ENCODE measurements at places on chromosomes 11 and 22.

DNA sequence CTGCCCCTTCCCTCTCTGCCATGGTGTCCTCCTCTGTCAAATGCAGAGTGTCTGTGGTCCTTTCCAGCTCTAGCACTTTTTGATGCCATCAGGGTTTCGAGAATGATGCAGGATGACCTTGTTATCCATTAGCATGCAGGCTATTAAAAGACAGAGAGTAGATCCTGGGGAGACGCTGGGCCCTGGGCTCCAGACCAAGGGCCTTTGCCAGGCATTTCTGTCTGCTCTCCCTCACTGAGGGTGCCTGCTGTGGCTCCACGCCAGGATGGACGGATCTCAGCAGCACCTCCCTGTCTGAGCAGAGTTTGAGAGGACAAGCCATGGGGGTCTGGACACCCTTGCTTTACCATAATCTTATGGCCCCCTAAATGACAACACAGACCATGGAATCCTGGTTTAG, 110.8 kb upstream of the CD82 start:
- DNase-seq, result no peak

DNA sequence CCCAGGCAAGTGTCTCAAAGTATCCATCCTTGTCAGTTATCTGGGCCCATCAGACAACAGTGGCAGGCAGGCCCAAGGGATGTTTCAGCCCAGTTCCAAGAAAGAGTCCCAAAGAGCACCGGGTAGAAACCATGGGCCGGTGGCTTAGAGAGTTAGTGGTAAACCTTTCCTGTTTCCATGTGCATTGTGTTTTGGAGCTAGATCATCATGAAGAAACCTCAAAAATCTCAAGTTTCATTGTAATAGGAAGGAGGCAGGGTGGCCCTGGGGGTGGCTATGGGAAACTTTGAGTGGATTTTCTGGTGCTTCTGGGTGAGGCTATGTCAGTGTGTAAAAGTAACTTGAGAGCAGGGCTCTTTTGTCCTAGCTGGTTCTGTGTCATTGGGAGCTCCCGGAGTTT, 68.1 kb downstream of the UBASH3B start:
- DNase-seq, result no peak

GRCh38 chr22:49815641-49816091, 12.0 kb downstream of the BRD1 start:
- DNase-seq, result no peak

DNA sequence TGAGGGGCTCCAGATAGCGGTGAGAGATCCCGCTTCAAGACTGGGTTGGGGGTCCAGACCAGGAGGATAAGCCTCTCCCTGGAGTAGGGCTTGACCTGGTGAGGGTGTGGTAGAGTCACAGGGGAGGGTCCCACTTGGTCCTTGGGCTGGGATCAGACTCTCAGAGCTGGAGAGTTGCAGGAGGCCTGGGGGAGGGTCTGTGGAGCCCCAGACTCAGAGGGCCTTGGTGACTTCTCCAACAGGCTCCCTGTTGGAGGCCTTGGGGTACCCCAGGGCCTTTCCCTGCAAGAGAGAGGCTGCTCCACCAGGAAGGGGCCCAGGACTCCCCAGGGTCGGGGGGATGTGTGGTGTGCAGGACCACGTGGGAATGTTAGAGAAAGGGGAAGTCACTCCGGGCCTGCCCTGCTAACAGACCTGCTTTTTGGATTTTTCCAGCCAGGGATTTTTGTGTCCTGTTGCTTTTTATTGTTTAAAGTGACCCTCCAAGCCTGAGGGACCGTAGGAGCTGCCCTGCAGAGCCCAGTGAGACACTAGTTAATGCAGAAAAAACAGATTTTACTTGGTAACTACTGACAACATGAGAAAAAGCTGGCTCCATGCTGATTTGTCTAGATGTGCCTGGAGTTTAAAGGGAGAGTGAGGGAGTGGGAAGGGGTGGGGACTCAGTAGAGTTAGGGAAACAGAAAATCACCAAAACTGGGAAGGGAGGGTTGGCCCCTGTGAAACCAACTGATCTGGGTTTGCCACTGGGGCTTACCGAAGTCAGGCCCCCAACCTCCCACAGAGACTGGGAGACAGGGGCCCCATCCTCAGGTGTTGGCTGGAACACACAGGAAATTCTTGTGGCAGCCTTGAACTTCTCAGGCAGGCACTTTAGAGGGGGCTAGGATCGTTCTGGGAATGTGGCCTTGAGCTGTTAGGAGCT, 801 bp upstream of the TXNRD2 start:
- peak; percentile 57 for DNase-seq

- DNase-seq, result no peak
Observed at GRCh38 chr11:123080015-123080414, 18.1 kb upstream of the HSPA8 start.

DNA sequence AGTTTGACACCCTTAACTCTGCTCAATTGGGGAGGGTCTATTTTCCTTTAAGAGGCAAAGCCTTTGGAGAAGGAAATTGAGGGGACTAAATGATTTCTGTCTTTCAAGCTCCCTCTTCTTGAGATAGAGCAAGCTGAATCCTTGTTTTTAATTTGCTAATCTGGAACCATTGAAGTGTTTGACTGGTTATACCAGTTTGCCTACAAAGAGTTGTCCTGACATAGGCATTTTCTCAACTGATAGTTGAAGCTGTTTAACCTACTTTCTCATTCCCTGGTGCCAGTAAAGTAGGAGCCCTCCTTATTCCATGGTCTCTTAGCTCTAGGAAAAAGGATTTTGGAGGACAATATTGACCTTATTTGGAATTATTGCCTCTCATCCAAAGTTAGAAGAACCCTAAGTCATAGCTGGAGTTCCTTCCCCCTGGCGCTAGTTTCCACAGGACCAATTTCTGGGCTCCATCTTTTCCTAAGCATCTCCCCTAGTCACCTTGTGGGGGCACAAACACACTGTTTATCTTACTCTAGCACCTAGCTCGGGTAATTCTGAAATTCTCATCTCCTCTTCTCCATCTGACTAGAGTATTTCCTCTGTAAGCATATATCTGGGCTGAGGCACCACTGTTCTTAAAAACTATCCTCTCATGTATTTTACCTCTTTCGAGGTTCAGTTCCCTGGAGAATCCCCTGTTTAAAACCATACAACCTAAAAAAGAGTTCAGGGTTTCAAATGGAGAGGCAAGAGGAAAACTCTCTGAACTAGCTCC, 7.4 kb downstream of the ZDHHC5 start:
- no peak for DNase-seq

- no peak for DNase-seq
Observed at GRCh38 chr22:37259540-37260029, 15.5 kb upstream of the RAC2 start.

GRCh38 chr22:42067671-42068251, 2.9 kb downstream of the NAGA start:
- no peak for DNase-seq

DNA sequence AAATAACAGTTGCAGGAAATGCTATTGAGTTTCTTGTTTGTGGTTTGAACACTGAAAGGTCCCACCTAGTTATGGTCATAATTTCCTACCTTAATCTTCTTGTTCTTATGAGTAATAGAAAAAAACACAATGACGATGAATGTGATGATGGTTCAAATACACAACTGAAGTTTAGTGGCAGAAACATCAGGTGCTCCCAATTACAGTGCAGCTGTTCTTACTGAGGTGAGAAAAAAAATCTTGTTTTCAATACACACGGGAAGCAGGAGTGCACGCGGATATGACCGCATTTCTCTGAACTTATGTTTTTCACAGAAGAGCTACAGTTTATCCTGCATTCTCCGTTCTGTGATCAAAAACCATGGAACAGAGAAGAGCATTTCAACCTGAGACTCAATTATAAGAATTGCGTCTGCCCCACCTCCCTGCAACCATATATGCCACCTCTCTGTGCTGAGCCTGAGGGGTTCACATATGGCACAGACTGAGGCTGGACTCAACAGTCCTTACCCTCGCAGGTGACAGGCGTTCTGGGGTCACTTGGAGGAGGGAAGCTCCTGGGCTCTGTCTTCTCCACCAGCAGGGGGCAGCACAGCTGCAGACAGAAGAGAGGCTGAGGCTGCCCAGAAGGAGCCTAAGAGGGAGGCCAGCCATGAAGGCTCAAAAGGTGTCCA, 99.7 kb upstream of the IGLL5 start:
- DNase-seq, result no peak

- no peak for DNase-seq
Observed at GRCh38 chr22:42080287-42080686, 787 bp downstream of the SMDT1 start.

GRCh38 chr11:6111673-6112072, 4.2 kb downstream of the OR56B4 start:
- DNase-seq, result no peak

GRCh38 chr11:24509114-24509513, 12.3 kb downstream of the LUZP2 start:
- DNase-seq, result no peak

DNA sequence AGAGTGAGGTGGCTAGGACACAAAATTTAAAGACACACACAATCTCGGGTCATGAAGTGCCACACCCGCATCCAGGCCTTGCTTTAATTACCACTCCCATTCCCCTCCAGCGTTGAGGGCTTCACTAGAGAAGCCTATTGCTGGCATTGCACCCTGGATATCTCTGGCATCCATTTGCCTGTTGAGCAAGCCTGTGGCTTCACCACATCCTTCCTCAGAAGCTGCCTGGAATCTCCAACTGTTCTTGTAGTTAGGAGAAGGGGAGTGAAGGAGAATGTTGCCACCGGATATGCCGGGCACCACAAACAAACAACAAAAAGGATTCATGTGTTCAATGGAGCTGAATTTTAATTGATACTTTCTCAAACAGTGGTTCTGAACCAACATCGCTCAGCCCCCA, 34.4 kb upstream of the RCN1 start:
- peak; percentile 84 for DNase-seq

- DNase-seq, result peak; percentile 18
Observed at GRCh38 chr11:56841210-56841810, 92.8 kb upstream of the OR9G4 start.

- DNase-seq, result no peak
Observed at GRCh38 chr11:43706631-43707030, 26.1 kb downstream of the HSD17B12 start.

DNA sequence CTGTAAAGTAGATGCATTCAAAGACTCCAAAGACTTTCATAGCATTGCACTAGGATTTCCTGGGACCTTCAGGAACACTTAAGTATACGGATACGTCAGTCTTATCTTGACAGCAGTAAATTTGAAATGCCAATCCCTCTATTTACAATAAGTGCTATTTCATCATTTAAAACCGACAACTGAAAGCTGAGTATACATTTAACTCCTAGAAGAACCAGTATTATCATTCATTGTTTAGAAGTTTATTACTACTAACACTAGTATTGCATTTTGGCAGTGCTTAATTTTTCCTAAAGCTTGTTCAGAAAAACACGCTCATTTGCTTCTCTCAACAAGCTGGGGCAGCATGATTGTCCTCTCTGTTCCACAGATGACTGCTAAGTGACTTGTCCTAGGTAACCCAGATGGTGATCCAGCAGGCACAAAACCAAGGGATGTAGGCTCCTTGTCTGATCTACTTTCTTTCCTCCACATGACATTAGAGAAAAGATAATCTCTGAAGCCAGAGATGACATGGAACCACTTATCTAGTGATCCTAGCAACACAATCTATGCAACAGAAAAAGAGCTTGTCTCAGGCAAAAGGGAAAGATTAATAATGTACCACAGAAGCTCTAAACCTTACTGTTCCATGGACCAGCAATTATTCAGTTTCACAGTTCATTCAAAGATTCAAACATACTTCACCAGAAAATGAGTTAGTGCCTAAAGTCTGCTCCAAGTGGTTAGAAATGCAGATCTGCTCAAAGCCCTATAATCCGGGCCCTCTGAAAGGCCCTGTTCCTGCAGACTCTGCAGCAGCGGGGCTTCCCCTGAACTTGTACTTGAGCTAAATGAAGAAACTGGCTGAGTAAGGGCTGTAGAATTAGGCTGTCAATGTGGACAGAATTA, 5.2 kb downstream of the MAML2 start:
- no peak for DNase-seq

- DNase-seq, result no peak
Observed at GRCh38 chr22:22616636-22617035, 27.8 kb upstream of the GGTLC2 start.

GRCh38 chr11:26992031-26992541, 1.8 kb upstream of the FIBIN start:
- DNase-seq, result peak; percentile 80

- DNase-seq, result no peak
Observed at GRCh38 chr22:49310354-49310753, 517.3 kb downstream of the BRD1 start.

DNA sequence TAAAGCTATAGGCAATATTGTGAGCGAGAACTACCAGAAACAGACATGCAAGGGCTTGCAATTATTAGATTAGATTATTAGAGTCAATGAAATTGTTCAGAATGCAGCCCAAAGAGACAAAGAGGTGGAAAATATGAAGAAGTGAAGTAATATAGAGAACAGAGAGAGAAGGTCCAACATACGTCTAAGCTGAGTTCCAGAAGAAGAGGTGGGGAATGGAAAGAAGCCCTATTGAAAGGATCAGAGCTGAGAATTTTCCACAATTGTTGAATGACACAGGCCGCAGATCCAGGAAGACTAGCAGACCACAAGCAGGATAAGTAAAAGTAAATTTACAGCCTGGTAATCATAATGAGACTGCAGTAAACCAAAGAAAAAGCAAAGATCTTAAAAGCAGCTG, 93.2 kb downstream of the EXT2 start:
- DNase-seq, result no peak

GRCh38 chr11:66157182-66157864, 87.3 kb downstream of the PACS1 start:
- DNase-seq, result no peak

DNA sequence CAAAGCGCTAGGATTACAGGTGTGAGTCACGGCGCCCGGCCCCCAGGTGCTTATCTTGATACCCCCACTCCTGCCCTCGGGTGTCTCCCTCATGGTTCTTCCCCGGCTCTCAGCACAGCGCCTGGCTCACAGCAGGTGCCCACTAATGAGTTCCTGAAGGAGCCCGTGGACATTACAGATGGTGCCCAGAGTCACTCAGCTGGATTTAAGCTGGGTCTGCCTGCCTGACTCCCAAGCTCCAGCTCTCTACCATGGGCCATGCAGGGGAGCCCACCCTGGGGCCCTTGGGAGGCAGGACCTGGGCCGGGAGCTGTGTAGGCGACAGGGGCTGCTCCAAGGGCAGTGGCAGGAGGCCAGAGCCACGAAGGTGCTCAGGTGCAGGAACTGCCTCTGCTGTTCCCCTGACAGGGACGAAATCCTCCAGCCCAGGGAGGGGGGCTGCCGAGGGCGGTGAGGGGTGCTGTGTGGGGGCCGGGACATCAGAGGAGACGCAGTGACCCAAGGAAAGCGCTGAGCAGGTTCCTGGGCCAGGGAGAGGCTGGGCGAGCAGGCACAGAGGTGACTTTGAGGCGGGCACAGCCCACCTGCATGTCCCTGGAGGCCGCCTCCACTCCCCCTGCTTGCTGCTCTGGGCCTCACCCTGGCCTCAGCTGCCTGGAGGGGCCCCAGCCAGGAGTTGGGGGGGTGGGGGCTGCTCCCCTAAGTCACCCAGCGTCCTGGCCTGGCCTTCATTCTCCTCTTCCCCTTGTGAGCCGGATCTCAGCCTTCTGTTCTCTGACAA, 14.6 kb upstream of the FLRT1 start:
- DNase-seq, result no peak

DNA sequence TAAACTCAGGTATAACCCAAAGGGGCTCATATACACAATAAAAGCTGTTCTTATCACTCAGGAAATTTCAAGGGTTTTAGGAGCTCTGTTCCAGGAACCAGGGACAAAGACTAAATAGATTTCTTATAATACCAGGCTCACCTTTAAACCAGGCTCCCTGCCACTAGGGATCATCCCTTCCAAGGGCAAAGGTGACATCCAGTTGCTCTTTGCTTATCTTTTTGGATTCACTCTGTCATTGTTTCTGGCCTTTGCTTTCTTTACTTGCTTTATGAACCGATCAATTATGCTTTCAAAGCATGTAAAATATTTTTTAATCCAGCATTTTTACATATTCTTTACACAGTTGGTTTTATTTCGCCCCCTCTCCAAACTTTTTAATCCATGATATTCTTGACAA, 321.7 kb upstream of the SYN3 start:
- DNase-seq, result no peak
